ENCODE measurements at places on chromosomes 3 and 15.
A peak's percentile ranks its signal among the peaks of the same experiment; 100 is the strongest.

GRCh38 chr15:43867096-43867495 is 40.3 kb downstream of the WDR76 start:
- no peak for DNase-seq

DNA sequence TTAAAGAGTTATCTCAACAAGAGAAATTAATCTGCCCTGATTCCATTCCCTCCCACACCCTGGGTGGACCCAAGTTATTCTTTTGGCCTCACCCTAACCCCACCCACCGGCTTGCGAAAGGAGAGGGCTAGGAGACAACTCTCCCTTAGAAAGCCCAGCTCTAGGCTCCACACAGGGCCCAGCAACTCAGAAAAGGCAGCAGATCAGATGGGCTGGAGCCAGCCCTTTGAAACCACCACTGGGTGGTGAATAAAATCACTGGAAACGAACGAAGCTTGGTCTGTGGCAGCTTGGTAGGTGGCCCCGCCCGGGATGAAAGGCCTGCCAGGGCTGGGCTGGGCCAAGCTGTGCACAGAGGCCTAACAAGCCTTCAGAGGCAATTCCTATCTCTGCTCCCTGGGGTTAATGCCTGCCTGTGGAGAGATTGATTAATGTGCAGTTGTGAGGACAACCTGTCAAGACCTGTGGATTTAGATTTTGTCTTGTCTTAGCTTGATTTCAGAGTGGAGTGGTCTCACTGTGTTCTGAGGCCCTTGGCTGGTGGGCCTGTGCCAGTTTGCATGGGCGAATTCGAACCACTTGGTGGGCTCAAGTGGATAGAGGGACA is 38.8 kb downstream of the BHLHE40 start:
- peak; percentile 47 for DNase-seq

DNA sequence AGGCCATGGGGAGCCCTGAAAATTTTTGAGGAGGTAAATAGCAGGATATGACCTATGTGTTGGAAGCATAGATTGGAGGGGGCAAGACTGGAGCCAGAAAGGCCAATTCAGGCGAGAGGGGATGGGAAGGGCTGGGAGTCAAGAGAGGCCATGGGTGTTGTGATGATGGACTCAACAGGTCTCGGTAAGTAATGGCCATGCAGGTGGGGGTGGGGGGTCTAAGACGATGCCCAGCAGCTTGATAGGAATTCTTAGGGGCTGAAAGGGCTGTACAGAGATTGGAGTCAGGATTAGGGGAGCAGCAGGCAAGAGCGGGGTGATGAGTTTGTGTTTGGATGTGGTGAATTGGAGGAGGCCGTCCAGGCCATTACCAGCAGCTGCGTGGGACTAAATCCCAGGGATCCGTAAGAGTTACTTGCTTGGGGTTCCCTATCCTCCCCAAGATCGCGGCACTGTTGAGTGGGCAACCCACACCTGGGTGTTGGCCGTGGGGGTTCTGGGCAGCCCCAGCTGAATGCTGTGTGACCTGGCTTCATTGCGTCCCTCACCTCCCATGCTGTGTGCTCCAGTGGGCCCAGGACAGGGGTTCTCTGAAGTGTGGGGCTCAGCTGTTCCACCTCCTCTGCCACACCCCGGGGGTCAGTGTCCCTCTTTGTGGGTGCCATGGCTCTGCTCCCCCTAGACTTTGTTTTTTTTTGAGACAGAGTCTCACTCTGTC is 41.8 kb upstream of the CHRNB4 start:
- no peak for DNase-seq

GRCh38 chr15:42759093-42759492 is 22.2 kb upstream of the CDAN1 start:
- no peak for DNase-seq

GRCh38 chr3:178257491-178257890 is 278.7 kb upstream of the KCNMB2 start:
- no peak for DNase-seq

- DNase-seq, result no peak
These were observed 302.1 kb upstream of the SGO1 start for GRCh38 chr3:20488151-20488550.

GRCh38 chr15:64144192-64144564 is 7.4 kb upstream of the SNX22 start:
- no peak for DNase-seq

- DNase-seq, result peak; percentile 61
These were observed 20.2 kb downstream of the TGFBR2 start for GRCh38 chr3:30626443-30627180.

GRCh38 chr3:84140631-84141030 is 818.2 kb upstream of the CADM2 start:
- DNase-seq, result no peak

DNA sequence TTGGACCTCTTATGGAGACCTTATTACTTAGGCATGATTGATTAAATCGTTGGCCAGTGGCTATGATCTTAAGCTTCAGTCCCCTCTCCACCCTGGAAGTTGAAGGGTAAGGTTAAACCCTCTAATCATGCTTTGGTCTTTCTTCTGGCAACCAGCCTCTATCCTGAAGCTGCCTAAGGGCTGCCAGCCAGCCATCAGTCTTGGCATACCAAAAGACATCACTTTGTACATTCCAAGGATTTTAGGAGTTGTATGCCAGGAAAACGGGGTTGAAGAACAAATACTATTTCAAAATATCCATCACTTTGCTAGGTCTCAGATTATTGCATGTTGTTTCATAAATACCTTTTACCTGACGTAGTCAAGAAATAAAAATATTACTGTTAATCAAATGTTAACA is 28.9 kb downstream of the UBE2E2 start:
- DNase-seq, result no peak

DNA sequence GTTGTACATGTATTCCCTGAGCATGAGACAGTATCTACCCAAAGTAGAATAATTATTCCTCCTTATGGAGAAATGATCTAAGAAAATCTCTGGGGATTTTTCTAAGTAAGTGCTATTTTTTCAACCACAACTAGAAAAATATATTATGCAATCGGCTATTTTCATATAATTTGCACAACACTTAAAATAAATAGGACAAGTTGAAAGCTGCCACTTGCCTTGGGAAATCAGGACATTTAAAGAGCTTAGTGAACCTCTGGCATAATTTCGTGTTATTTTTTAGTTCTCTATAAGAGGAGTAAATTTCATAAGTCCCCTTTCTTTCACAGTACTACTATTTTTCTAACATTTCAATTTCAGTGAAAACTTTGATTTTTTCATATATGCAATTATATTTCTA is 672.1 kb downstream of the OTOL1 start:
- DNase-seq, result no peak

DNA sequence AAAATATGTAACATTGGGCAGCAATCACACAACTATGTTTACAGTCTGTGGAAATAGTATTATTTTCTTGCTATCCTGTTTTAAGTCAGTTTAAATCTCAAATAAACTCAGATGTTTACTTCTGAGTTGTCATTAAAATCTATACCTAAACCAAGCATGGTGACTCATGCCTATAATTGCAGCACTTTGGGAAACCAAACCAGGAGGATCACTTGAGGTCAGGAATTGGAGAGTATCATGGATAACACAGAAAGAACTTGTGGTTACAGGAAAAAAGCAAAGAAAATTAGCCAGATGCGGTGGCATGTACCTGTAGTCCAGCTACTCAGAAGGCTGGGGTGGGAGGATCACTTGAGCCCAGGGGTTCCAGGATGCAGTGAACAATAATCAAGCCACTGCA is 631.6 kb upstream of the EPHA6 start:
- DNase-seq, result no peak

DNA sequence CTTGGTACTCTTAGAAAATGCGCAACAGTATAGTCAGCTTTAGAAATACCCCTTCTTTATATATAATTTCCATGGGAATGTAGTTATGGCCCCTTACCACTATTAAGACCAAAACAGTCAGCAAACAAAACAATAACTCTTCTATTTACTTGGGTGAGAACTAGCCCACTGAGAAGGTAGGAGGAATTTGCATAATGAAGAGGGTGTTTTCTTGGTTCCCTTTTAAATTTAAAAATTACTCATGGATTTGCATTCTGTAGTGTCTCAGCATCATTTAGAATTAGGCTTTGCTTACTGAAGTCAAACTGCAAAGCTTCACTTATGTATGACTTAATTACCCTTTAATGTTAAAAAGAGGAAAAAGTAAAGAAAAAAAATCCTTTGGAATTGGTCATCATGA is 350.8 kb downstream of the PTPRG start:
- DNase-seq, result no peak

- DNase-seq, result no peak
These were observed 18.3 kb downstream of the DUOX2 start for GRCh38 chr15:45095661-45096060.

DNA sequence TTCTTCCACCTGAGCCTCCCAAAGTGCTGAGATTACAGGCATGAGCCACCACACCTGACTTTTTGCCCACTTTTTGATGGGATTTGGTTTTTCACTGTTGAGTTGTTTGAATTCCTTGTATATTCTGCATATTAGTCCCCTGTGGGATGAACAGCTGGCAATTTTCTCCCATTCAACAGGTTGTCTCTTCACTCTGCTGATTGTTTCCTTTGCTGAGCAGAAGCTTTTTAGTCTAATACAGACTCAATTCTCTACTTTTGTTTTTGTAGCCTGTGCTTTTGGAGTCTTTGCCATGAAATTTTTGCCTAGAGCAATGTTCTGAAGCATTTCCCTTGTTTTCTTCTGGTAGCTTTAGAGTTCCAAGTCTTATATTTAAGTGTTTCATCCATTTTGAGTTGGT is 62.7 kb upstream of the MFGE8 start:
- no peak for DNase-seq

- DNase-seq, result peak; percentile 7
These were observed 75.5 kb downstream of the ZBTB20 start for GRCh38 chr3:115071601-115072000.

DNA sequence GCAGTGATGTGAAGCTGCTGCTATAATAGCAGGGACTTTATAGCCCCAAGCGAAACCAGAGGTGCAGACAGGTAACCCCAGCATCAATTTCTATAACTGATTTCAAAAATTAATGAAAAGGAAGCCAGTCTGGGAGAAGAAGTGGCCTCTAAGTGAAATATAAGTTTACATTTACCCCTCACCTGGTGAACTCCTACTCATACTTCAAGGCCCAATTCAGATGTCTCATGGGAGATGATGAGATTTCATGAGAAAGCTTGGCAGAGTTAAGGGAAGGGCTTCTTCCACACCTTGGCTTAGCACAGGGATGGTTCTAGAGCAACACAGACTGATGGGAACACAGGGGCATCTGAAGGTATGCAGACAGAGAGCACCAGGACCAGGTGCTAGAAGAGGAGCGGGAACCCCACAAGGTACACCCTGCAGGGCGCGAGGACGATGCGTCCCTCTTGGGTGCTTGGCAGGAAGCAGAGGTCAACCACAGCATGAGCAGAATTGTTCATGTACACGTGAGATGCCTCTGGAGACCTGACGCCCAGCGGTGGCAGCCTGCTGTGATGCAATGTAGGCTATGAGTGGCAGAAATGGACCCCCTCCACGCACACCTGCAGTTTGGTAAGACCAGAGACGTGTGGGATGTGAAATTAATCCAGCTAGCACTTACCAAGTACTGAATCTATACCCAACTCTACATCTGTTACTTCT is 102.9 kb downstream of the SRGAP3 start:
- no peak for DNase-seq

DNA sequence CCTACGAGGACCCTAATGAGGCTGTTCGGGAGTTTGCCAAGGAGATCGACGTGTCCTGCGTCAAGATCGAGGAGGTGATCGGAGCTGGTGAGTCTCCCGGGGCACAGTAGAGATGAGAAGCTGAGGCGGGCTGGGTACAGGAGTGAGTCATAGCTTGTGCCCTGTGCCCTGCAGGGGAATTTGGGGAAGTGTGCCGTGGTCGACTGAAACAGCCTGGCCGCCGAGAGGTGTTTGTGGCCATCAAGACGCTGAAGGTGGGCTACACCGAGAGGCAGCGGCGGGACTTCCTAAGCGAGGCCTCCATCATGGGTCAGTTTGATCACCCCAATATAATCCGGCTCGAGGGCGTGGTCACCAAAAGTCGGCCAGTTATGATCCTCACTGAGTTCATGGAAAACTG is 17.9 kb downstream of the EPHB3 start:
- no peak for DNase-seq

GRCh38 chr3:143207338-143207961 is 87.9 kb downstream of the CHST2 start:
- peak; percentile 73 for DNase-seq

DNA sequence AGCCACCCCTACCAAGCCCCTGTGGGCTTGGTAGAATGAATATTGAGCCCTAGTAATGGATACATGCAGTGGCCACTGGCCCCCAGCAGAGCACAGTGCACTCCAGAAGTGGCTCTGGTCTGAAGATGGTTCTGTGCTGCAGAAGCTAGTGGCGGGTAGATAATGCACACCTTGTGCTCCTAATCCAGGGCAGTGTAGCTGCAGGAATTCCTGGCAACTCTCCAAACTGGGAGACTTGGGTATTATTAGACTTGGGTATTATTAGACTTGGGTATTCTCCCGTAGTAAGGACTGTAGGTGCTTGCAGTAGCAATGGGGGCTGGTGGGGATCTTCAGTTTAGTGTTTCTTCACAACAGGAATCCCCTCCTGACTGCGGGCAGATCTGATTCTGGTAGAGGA is 34.7 kb downstream of the NUSAP1 start:
- DNase-seq, result no peak

GRCh38 chr3:66144568-66145407 is 76.0 kb upstream of the SLC25A26 start:
- peak; percentile 53 for DNase-seq

- no peak for DNase-seq
These were observed 797 bp downstream of the MAP3K13 start for GRCh38 chr3:185363662-185364203.

DNA sequence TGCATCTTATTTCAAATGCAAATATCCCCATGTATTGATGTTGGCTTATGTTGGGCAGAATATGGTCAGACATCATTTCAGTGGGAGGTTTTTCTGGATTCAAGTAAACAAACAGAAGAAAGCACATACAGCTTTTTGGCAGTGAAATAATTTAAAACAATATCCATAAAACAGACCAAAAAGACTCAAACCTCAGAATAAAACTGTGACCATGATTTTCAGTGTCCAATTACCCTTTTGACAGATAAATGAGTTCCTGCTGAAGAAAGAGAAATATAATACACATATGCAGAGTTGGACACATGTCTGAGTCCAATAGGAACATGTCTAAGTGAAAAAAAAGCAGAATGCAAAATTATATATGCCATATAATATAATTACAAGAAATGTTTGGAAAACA is 39.1 kb downstream of the PXK start:
- no peak for DNase-seq

- peak; percentile 84 for DNase-seq
These were observed 259 bp upstream of the CILP start for GRCh38 chr15:65211482-65211982.

- no peak for DNase-seq
These were observed 85.3 kb downstream of the HHLA2 start for GRCh38 chr3:108381529-108382140.

Data from choroid plexus epithelial cell (primary cell).